NCI-H524 (cell line): ENCODE measurements at places on chromosomes 1 and 21.

DNA sequence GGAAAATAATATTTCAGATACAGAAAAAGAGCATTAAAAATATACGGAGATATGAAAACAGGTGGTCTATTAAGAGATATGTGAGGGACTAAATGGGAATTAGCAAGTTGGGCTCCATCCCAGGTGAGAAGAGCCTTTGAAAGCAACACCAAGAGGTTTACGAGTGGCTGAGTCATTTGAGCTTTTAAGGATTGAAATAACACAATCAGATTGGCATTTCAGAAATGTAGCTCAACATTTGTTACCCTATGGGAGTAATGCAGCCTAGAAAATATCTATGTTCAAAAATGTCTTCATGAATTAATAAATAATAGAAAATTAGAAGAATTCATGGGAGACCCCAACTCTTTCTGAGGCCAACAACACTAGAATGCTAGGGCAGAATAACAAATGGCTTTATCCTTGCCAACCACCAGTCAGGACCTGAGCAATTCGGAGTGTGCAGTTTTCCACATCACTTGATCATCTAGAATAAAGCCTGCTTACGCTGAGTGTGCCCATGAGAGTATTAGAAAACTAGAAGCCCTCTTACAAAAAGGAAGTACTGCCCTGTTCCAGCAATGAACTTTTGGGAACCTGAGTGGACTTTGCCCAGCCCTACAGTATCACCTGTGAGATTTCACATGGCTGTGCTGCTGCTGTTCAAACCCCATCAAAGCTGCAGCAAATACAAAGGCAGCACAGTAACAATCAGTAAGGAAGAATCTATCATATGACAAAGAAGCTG is 538.0 kb upstream of the CAMK1G start:
- DNase-seq = no peak

DNA sequence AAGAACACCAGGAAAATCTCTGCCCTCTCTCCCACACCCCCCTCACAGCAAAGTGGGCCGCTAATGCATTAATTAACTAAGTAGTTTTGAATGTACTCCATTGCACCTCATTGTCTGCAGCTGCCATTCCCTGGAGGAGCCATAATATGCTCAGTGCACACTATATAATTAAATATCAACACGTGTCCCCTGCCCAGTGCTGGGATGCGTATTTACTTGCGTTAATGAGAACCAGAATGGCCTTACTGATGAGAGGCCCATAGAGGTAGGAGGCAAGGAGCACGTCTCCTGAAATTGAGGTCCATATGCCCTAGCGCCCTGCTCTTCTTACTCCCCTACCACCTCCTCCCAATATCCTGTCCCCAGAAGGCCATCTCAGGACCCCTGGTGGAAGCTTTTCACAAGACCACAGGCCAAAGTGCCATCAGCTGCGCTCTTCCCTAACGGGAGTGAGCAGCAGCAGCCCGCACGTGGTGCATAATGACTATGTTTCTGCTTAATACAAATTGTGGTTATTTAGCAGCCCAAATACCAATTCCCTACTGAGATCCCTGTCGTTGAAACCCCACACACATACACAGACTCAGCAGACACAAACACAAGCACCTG is 76.8 kb downstream of the PLXNA2 start:
- no peak for DNase-seq

DNA sequence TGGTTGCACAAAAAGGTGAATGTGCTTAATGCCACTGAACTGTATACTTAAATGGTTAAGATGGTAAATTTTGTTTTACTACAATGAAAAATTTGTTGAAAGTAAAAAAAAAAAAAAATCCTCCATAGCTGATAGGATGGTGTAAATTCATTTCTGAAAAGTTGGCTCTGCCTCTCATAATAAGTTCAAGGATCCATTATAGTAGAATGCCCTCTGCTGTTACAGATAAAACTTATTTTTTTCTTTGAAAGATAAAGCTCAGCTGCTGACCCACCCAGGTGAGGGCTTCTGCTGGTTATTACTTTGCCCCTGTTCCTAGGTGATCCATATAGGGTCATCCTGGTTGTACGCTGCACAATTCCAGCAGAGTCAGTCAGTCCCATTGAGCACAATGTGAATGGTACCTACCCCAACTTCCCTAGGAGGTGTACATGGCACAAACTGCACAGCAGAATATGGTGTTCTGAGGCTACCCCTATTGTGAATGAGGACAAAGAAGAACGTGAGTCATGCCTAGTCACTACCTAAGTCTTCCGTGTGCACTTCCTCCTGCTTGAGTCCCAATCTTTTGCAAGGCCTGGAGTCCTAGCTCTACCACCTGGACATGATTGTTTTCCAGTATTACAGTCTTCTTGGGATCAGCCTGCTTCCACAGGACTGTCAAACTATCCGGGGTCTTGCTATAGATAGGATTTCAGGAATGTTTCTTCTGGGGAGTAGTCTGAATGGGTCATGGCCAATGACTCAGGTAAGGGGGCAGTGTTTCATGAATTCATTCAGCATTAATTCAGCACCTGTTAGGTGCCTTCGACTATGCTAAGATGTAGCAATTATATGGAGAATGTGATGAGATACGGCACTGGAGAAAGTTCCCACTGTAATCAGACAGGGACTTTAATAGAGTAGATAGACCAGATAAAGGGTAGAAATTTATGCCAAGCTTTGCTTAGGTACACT is 20.8 kb upstream of the CD5L start:
- no peak for DNase-seq

- DNase-seq = no peak
Observed at GRCh38 chr1:14866911-14867612, 268.6 kb downstream of the KAZN start.

DNA sequence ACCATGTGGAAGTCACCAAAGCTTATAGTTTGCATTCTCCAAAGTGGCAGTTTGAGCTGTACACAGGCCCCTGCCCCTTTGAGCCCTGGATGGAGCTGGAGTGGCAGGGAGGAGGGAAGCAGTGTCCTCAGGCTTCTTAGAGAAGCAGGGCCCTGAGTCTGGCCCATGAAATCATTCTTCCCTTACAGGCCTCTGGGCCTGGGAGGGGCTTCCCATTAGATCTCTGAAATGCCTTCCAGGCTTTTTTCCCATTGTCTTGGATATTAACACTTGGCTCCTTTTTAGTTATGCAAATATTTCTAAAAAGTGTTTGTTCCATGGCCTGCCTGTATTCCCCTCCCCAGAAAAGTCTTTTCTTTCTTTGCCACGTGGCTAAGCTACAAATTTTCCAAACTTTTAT is 10.0 kb upstream of the TRIM67 start:
- no peak for DNase-seq

- no peak for DNase-seq
Observed at GRCh38 chr1:162172311-162173102, 103.0 kb downstream of the NOS1AP start.

GRCh38 chr21:30058928-30059327 is 107.7 kb downstream of the CLDN17 start:
- DNase-seq = no peak

- no peak for DNase-seq
Observed at GRCh38 chr1:201371276-201371675, 6.2 kb downstream of the TNNT2 start.
